Activated T-helper 2 cell treated with anti-CD3 and anti-CD28 coated beads, Interferon-gamma antibody, Interleukin-2, Interleukin-4, amounts not matched to agents 10 μg/mL and 5 μg/mL and 100 μg/mL, durations not matched to agents 14 hours and 24 hours and 36 hours (primary cell): ENCODE measurements at places on chromosomes 13 and 19. TPM values are rescaled to one million over a fixed set of nuclear protein-coding genes. Genes with fewer than 3 reads are reported as not detected.

The KLK15 gene
- total RNA-seq, result not detected in 2 replicates

The FXYD1 gene
- 0.71 TPM in 1 of 2 replicates, not detected in the other for total RNA-seq

The PLPPR3 gene
- total RNA-seq, result not detected in 2 replicates

The ZSCAN1 gene
- not detected in 2 replicates for total RNA-seq

The NPAS1 gene
- 0.25 TPM in 1 of 2 replicates, not detected in the other for total RNA-seq

The HCST gene
- 53.9 and 57.2 TPM in 2 replicates for total RNA-seq

The PEG3 gene
- not detected in 2 replicates for total RNA-seq

The ZNF808 gene
- total RNA-seq, result 20.7 and 22.6 TPM in 2 replicates

The PLK5 gene
- total RNA-seq, result not detected in 2 replicates

The SERP2 gene
- 0.25 TPM in 1 of 2 replicates, not detected in the other for total RNA-seq

The CPT1C gene
- 2.8 and 2.9 TPM in 2 replicates for total RNA-seq

The KIR3DL2 gene
- 0.64 and 0.69 TPM in 2 replicates for total RNA-seq

The C19orf44 gene
- total RNA-seq, result 3.8 and 3.9 TPM in 2 replicates

The CD79A gene
- 0.67 and 0.84 TPM in 2 replicates for total RNA-seq

The C19orf67 gene
- total RNA-seq, result 0.46 and 0.75 TPM in 2 replicates

The SHISA7 gene
- total RNA-seq, result not detected in 2 replicates

The GAMT gene
- total RNA-seq, result 30.6 and 33.9 TPM in 2 replicates

DNA sequence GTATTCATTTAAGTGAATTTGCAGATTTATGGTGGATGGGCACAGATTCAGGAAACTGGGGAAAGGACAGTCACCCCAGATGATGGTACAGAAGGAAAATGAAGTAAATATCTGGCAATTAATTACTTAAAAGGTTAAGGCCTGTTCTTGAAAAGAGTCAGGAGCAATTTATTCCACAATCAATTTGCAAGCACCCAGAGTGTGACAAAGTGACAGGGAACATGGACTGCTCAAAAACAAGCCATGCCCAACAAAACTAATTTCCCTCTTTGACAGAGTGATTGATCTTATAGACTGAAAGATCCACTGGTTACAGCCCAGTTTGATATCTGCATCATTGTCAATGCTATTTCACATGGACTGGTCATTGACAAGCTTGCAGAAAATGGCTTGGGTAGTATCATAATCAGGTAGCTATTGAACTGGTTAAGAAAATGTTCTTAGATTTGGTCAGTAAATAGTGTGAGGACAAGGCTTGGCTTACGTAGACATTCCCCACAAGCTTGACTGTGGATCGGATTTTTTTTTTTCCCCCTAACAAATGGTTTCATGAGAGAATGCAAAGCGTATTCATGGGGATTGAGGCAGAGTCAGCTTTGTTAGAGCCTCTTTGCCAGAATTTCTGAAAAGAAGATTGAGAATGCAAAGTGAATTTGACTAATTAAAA lies 584.6 kb downstream of the GPC6 start:
- no peak for DNase-seq

- no peak for DNase-seq
Observed at GRCh38 chr19:51277112-51277511, 26.2 kb downstream of the SIGLECL1 start.

- DNase-seq, result no peak
Observed at GRCh38 chr13:27919934-27920676, at the start of gene PDX1. Gene PDX1, plus strand, starts transcription at chr13:27920000. Its CDS starts 139 bp downstream, at chr13:27920139.

DNA sequence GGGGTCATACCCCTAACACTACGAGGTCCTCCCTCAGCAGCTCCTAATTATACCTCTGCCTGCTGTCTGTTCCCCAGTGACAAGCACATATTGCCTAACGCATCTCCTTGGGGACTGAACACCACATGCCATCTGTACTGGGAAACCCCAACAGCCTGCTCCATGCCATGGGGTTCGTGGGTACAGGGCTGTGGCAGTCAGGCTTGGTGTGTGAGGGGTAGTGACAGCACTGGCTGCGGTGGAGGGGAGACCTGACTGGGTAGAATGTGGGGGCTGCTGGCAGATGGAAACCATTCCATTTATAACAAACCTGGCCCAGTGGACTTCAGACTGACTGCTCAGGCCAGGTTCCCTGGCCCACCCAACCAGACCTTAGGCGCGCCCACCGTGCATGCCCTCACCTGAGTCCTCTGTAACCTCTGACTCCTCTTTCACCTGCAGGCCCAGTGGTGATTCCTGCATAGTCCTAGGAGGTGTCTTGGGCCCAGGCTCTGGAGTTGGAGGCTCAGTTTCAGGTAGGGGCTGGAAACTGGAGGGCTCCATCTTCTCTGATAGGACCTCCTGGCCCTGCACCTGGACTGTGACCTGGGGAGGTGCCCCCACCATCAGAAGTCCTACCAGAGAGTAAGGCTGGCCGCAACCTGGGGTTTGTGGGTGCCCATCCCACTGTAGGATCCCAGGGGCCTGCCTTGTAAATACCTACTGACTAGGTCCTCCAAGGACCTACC lies 3.0 kb downstream of the MZF1 start:
- no peak for DNase-seq

- no peak for DNase-seq
Observed at GRCh38 chr13:75651013-75651412, 14.9 kb downstream of the LMO7 start.

- no peak for DNase-seq
Observed at GRCh38 chr13:111398196-111398595, 77.8 kb downstream of the TEX29 start.

- no peak for DNase-seq
Observed at GRCh38 chr19:4555657-4556561, 3.6 kb downstream of the SEMA6B start.

DNA sequence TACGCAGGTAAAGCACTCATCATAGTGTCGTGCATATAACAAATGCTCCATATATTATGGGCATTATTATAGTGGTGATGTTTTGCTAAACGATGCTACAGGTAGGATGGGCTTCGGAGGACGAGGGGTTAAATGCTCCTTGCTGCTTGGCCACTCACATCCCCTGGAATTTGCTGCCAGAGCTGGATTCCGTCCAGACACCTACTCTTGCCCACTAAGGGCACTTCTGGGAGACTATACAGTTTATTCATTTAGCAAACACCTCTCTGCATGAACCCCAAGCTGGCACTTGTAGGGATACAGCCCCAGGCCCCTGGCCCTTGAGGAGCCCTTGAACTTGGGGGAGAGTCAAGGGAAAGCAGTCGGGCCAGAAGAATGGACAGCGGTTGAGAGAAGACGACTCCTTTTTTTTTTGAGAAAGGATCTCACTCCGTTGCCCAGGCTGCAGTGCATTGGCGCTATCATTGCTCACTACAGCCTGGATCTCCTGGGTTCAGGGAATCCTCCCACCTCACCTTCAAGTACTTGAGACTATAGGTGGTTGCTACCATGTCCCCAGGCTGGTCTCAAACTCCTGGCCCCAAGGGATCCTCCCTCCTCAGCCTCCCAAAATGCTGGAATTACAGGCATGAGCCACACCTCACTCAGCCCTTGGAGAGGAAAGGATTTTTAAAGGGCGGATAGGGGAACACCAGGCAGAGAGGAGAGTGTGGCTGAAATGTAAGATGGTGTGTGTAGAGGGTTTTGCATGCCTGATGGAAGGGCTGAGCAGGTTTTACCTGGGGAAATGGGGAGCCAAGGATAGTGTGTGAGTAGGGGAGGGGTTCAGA lies 1.1 kb upstream of the MRPL34 start:
- DNase-seq, result no peak

DNA sequence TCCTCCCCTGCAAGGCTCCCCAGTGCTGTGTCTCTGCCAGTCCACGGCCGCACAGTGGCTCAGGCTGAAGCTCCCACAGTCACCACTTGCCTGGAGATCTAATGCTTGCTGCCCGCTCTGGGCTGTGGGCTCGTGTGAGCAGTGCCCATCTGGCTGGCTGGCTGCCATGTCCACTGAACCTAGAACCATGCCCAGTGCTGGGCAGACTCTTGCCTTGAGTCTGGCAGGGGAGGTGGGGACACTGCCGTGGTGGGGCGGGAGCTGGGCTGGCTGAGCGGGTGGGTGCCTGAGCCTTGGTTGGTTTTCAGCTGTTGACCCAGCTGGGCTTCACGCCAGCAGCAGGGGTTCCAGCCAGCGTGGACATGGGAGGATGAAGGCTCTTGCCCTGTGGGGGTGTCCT lies 52.3 kb downstream of the CRTC1 start:
- no peak for DNase-seq

- DNase-seq, result no peak
Observed at GRCh38 chr13:101417043-101417406, 717 bp upstream of the NALCN start.

GRCh38 chr19:51448411-51449016 lies 9.7 kb downstream of the SIGLEC8 start:
- DNase-seq, result peak; percentile 39

GRCh38 chr13:112740502-112741131 lies 50.8 kb downstream of the ATP11A start:
- no peak for DNase-seq

DNA sequence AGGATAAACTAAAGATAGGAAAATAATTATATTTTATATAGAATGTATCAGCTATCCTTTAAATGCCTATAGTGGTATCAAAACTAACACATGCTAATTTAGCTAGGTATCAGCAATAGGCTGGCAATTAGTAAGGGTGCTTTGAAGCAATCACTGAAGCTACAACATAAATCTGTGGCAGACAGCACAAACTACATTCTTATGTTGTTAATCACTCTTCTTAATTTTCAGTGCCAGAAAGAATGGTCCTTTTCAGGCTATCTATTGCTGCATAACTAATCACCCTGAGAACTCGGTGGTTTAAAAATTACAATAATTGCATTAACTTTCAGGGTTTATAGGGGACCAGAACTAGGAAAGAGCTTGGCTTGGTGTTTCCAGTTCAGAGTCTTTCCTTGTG lies 963.1 kb downstream of the EFNB2 start:
- DNase-seq, result no peak

GRCh38 chr19:40239415-40240226 lies 13.1 kb upstream of the CCNP start:
- DNase-seq, result no peak

GRCh38 chr13:49098198-49098597 lies 121.9 kb upstream of the MLNR start:
- DNase-seq, result no peak

DNA sequence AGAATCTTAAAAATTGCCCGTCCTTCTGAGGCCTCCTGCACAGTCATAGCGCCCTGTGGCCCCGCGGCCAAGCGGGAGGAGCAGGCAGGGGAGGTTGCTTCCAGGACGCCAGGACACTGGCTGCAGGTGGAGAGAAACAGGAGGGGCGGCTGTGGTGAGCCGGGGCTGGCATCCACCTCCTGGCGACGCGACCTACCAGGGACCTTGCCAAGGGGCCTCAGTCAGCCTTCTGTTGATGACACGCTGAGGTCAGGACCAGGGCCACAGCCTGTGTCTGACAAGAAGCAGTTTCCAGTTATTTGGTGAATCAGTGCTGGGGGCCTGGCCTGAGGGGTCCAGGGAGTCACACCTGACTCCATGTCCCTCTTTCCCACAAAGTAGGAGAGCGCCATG lies 13.3 kb upstream of the MKNK2 start:
- DNase-seq, result no peak

- DNase-seq, result no peak
Observed at GRCh38 chr13:94917824-94918223, 205.5 kb upstream of the SOX21 start.

DNA sequence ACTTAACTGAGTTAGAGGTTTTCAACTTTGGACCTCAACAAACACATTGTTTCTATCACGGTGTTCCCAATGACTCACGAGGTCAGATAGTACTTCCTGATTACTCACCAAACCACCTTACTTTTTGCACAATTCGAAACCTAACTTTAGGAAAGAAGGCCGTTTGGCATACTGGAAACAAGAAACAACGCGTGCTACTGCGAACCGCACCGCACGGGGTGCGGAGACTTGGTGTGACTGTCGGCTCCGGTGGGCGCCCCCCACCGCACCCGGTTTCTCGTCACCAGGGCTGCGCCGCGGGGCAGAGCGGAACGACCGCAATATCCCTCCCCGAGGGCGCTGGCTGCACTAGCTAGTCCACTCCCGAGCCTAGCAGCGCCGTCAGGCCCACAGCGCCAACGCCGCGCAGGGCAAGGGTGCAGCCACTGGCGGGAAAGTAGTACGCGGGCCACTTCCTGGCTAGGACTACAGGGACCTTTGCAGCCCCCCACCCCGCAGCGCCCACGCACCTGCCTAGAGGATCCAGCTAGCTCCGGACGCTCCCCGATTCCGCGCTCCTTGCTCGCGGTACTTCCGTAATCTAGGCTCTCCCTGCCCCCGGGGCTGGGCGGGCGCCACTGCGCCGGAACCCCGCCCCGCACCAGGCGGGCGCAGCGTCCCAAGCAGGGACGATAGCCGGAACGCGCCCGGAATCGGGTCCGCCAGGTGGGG lies at the start of gene PARP4:
Gene PARP4 (minus strand): TSS at position 582 of the 711 bp plus-strand sequence. CDS start 9,002 bp downstream, outside the sequence.
- DNase-seq, result peak; percentile 65

- DNase-seq, result no peak
Observed at GRCh38 chr19:5024282-5024681, 55.4 kb downstream of the KDM4B start.

DNA sequence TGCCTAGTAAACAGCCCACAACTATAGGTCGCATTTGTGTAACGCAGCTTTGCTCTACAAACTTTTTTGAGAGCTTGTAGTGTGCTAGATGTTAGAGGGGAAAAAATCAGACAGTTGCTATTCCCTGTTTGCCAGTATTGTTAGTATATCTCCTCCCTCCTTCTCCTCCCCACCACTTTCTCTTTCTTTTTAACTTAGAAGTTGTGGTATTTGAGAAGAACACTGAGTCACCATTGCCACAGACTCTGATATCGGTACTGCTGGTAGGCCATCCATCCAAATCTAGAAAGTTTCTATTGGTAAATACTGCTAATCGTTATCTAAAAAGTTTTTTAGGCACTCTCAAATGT lies 666 bp downstream of the POMP start:
- no peak for DNase-seq

DNA sequence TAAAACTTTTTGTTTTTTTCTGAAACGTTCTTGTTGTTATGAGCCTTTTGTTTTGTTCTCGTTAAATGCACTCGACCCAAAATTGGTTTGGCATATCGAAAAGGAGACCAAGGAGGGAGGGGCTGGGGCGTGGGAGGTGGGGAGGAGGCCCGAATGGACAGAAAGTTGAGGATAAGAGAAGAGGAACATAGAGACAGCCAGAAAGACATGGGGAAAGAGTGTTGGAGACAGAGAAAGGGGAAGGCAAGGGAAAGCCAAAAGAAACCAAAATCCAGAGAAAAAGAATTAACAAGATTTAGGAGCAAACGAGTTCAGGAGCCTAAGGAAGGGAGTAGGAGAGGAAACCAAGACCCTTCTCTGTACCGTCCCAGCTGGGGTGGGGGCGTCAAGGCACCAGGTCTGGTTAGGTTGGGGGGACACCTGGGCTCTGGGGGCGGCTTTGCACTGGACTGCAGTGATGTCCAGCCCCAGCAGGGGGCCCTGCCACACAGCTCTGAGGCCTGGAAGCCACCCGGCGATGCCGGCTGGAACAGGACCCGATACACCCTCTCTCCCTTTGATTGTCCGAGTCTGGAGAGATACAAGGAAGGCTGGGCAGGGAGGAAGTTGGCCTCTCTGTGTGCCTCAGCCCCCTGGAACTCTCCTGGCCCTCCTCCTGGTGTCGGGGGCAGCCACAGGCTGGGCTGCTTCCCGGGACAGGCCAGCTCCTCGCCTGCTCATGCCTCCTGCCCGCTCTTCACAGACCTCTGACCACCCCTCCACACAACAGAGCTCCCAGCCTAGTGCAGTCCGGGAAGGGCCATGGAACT lies 11.6 kb upstream of the ASF1B start:
- DNase-seq, result peak; percentile 35

- no peak for DNase-seq
Observed at GRCh38 chr19:608155-609003, 18.7 kb downstream of the HCN2 start.

GRCh38 chr13:31674051-31674450 lies 65.3 kb upstream of the RXFP2 start:
- DNase-seq, result no peak

GRCh38 chr19:543910-544608 lies at the start of gene GZMM:
Gene GZMM, plus strand, starts transcription at chr19:544053. Its CDS starts 19 bp downstream, at chr19:544072.
- DNase-seq, result peak; percentile 67
